PC-9 (cell line): ENCODE measurements at places on chromosomes 11 and 22. TPM values are rescaled to one million over a fixed set of nuclear protein-coding genes. Genes with fewer than 3 reads are reported as not detected.

- no peak overlapping the region for H3K27ac ChIP-seq
- H3K36me3 ChIP-seq = no peaks in the 10 kb centered on the region
- no peaks in the 10 kb centered on the region for H3K4me1 ChIP-seq
- DNase-seq = peak; percentile 45
These were observed 173.7 kb downstream of the ADAMTS15 start for GRCh38 chr11:130622141-130622542.

DNA sequence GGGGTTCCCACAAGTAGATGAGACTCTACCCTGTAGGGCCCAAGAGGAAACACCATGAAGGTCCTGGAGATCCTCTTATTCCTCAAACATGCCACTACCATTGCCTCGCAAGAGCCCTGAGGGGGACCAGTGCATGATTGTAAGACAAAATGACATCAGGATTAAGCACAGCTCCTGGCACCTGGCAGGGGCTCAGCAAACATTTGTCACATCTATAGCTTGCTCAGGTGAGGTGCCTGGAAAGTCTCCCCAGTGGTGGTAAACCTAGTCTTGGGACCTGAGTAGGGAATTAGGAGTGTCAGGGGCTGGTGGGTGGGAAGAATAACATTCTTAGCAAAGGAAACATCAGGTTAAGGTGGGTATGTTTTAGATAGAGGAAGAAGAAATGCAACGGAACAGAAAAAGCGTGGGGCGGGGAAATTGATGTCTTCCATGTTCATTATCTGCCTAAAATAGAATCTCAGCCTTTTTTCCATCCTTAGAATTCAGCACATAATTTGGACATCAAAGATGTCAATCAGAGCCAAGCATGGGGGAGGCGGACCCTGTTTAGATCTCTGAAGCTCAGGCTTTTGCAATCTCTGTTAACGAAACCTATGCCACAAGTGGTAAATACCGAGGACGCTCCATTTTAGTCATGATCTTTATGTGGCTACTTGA lies 924 bp downstream of the YPEL1 start:
- H3K4me1 ChIP-seq = peaks cover 9% of the 10 kb centered on the region; the same call in 1 of the 2 replicates
- peak overlapping the region; percentile 57 for H3K4me3 ChIP-seq
- no peak overlapping the region for H3K27ac ChIP-seq
- H3K27me3 ChIP-seq = no peaks in the 10 kb centered on the region
- no peaks in the 10 kb centered on the region for H3K36me3 ChIP-seq
- no peak for DNase-seq

- H3K4me3 ChIP-seq = no peak overlapping the region
- H3K27ac ChIP-seq = no peak overlapping the region
- DNase-seq = no peak
- H3K4me1 ChIP-seq = no peaks in the 10 kb centered on the region
- H3K27me3 ChIP-seq = no peaks in the 10 kb centered on the region
- no peaks in the 10 kb centered on the region for H3K36me3 ChIP-seq
These were observed 347.9 kb downstream of the DLG2 start for GRCh38 chr11:85279267-85279666.

Gene MMP10
- total RNA-seq = not detected in 2 replicates

Gene TIMM10
- 90.2 and 94.7 TPM in 2 replicates for total RNA-seq

Gene PAFAH1B2
- 83.7 and 91.3 TPM in 2 replicates for total RNA-seq

Gene PANX1
- total RNA-seq = 10.5 and 12.6 TPM in 2 replicates

Gene OR4C6
- not detected in 2 replicates for total RNA-seq
